ENCODE measurements at places on chromosomes 7 and 10. TPM values are rescaled to one million over a fixed set of nuclear protein-coding genes. Genes with fewer than 3 reads are reported as not detected.

GRCh38 chr10:133044401-133044811 is 43.3 kb upstream of the ADGRA1 start:
- H3K27me3 ChIP-seq = peaks cover 2% of the 10 kb centered on the region
- no peaks in the 10 kb centered on the region for H3K36me3 ChIP-seq
- H3K4me1 ChIP-seq = no peaks in the 10 kb centered on the region
- no peak for DNase-seq

The MMD2 gene
- total RNA-seq = not detected

GRCh38 chr7:64602518-64602917 is 39.6 kb upstream of the ZNF680 start:
- no peak for DNase-seq
- no peak overlapping the region for H3K27ac ChIP-seq
- H3K4me3 ChIP-seq = no peak overlapping the region
- H3K27me3 ChIP-seq = no peaks in the 10 kb centered on the region
- no peaks in the 10 kb centered on the region for H3K4me1 ChIP-seq

The FAM25G gene
- total RNA-seq = not detected

The SFRP5 gene
- total RNA-seq = not detected

DNA sequence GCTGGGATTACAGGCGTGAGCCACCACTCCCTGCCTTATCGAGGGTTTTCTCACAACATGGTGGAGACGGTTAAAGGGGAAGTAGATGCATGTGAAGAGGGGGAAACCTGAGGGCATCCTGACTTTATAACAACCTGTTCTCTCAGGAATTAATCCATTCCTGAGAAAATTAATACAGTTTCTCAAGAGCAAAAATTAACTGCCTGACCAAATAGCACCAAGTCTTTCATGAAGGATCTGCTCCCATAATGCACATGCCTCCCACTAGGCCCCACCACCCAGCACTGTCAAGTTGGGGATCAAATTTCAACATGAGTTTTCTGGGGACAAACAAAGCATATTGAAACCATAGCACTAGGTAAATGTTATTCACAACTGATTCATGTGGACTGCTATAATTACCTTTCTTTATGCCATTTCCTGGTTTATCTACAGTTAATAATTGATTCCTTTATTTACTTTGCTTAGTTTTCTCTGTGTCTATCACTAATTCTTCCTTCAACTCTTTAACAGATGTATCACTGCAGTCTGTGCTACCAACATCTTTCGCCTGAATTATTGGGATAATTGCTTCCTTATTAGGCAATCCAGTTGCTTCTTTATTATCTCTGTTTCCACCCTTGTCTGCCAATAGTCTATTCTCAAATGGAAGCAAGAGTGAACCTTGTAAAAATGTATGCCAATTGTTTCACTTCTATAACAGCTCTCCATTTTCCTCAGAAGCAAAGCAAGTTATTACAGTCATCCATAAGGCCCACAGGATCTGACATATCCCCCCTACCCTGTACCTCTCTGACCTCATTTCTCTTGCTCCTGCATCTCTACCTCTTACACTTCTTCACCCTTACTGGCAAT is 12.9 kb upstream of the MICU1 start:
- H3K27ac ChIP-seq = no peak overlapping the region
- H3K4me1 ChIP-seq = peaks cover 4% of the 10 kb centered on the region
- H3K27me3 ChIP-seq = no peaks in the 10 kb centered on the region

The CALCR gene
- total RNA-seq = not detected

GRCh38 chr7:77866786-77867536 is 68.4 kb downstream of the PHTF2 start:
- H3K27ac ChIP-seq = no peak overlapping the region
- peaks cover 8% of the 10 kb centered on the region for H3K36me3 ChIP-seq
- DNase-seq = no peak
- no peak overlapping the region for H3K4me3 ChIP-seq

GRCh38 chr7:114857605-114858004 is 64.3 kb upstream of the MDFIC start:
- no peak overlapping the region for H3K27ac ChIP-seq
- peaks cover 10% of the 10 kb centered on the region for H3K27me3 ChIP-seq
- H3K4me1 ChIP-seq = peaks cover 2% of the 10 kb centered on the region
- DNase-seq = no peak
- no peaks in the 10 kb centered on the region for H3K36me3 ChIP-seq

The ASZ1 gene
- not detected for total RNA-seq

GRCh38 chr10:86127274-86127819 is 239.2 kb downstream of the GRID1 start:
- no peak overlapping the region for H3K27ac ChIP-seq
- peaks cover 13% of the 10 kb centered on the region for H3K27me3 ChIP-seq
- no peaks in the 10 kb centered on the region for H3K36me3 ChIP-seq
- no peak for DNase-seq

The MICALL2 gene
- 3.7 TPM for total RNA-seq

- DNase-seq = no peak
- H3K27ac ChIP-seq = no peak overlapping the region
- no peaks in the 10 kb centered on the region for H3K4me1 ChIP-seq
- no peak overlapping the region for H3K4me3 ChIP-seq
- H3K36me3 ChIP-seq = no peaks in the 10 kb centered on the region
Measured at GRCh38 chr10:71562904-71563303, 156.7 kb downstream of the C10orf105 start.

GRCh38 chr10:120365872-120366271 is 91.2 kb upstream of the PLPP4 start:
- no peak overlapping the region for H3K27ac ChIP-seq
- H3K4me1 ChIP-seq = no peaks in the 10 kb centered on the region
- DNase-seq = no peak
- peaks cover 5% of the 10 kb centered on the region for H3K27me3 ChIP-seq
- no peak overlapping the region for H3K4me3 ChIP-seq

DNA sequence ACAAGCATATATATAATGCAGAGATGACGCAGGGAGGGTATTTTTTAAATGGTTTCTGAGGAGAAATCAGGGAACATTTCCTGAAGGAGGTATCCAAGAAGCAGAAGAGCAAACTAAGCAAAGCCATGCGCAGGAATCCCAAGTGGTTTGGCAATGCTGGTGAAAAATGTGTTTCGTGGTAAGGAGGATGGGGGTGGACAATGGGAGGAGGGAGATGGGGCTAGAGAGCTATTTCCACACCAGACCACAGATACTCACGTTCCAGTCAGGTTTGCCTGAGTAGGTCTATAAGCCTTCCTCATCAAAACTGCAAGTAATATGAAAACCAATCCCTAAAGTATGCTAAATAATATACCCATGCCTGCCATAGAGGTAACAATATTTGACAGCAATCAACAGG is 223.7 kb upstream of the MKLN1 start:
- peaks cover 60% of the 10 kb centered on the region for H3K4me1 ChIP-seq
- peak overlapping the region; percentile 1 for H3K4me3 ChIP-seq
- H3K27ac ChIP-seq = no peak overlapping the region
- no peak for DNase-seq

The IPMK gene
- total RNA-seq = 5.6 TPM

The FBH1 gene
- 40.4 TPM for total RNA-seq

The RPA3 gene
- 223 TPM for total RNA-seq

- no peak overlapping the region for H3K4me3 ChIP-seq
- no peaks in the 10 kb centered on the region for H3K27me3 ChIP-seq
- H3K36me3 ChIP-seq = no peaks in the 10 kb centered on the region
- H3K4me1 ChIP-seq = peaks cover 22% of the 10 kb centered on the region
- DNase-seq = no peak
Measured at GRCh38 chr7:17948526-17949238, 8.4 kb upstream of the SNX13 start.

- DNase-seq = no peak
- no peak overlapping the region for H3K4me3 ChIP-seq
- H3K27ac ChIP-seq = no peak overlapping the region
- no peaks in the 10 kb centered on the region for H3K27me3 ChIP-seq
- no peaks in the 10 kb centered on the region for H3K4me1 ChIP-seq
Measured at GRCh38 chr10:7626283-7626682, 40.5 kb downstream of the ITIH5 start.

The PNLIPRP3 gene
- not detected for total RNA-seq

The NRP1 gene
- total RNA-seq = not detected

GRCh38 chr7:73829921-73830680 is 695 bp upstream of the CLDN4 start:
- H3K4me1 ChIP-seq = peaks cover 25% of the 10 kb centered on the region
- DNase-seq = no peak
- H3K36me3 ChIP-seq = no peaks in the 10 kb centered on the region
- H3K27ac ChIP-seq = no peak overlapping the region

The FOXI2 gene
- total RNA-seq = not detected

- H3K36me3 ChIP-seq = no peaks in the 10 kb centered on the region
- DNase-seq = no peak
- no peak overlapping the region for H3K4me3 ChIP-seq
- no peaks in the 10 kb centered on the region for H3K27me3 ChIP-seq
Measured at GRCh38 chr7:46213154-46213537, 292.1 kb upstream of the IGFBP3 start.

- H3K36me3 ChIP-seq = no peaks in the 10 kb centered on the region
- H3K27ac ChIP-seq = no peak overlapping the region
- no peaks in the 10 kb centered on the region for H3K4me1 ChIP-seq
- no peak overlapping the region for H3K4me3 ChIP-seq
Measured at GRCh38 chr10:1185911-1186682, 129.9 kb downstream of the WDR37 start.

The SPDYE5 gene
- total RNA-seq = not detected

- H3K4me1 ChIP-seq = no peaks in the 10 kb centered on the region
- H3K36me3 ChIP-seq = no peaks in the 10 kb centered on the region
- DNase-seq = no peak
- H3K27ac ChIP-seq = no peak overlapping the region
- peaks cover 6% of the 10 kb centered on the region for H3K27me3 ChIP-seq
Measured at GRCh38 chr10:78250313-78251015, 216.8 kb downstream of the RPS24 start.

DNA sequence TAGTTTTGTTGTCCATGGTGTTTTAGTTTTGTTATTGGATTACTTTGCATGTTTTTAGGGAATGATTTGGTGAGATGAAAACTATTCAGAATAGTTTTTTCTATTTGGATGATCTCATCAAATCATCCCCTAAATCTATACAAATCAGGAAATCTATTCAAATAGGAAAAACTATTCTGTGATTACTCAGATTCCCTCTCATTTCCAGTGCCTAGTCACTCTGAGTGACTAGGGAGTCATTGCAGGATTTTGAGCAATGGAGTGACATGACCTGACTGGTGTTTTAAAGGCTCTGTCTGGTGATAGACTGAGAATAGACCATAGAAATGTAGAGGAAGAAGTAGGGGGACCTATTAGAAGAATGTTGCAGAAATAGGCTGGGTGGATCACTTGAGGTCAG is 72.4 kb downstream of the TPST1 start:
- H3K27me3 ChIP-seq = no peaks in the 10 kb centered on the region
- DNase-seq = no peak
- no peaks in the 10 kb centered on the region for H3K36me3 ChIP-seq
- H3K27ac ChIP-seq = no peak overlapping the region
- H3K4me1 ChIP-seq = no peaks in the 10 kb centered on the region

The TUBB8 gene
- not detected for total RNA-seq

The ACTL6B gene
- total RNA-seq = not detected
